Spinal cord (tissue), 10 donors: ENCODE measurements at places on chromosomes 1 and 21.

- no peak for DNase-seq
These were observed 19.3 kb downstream of the SERTAD4 start for GRCh38 chr1:210251680-210252490.

- DNase-seq, result no peak
These were observed 681.4 kb upstream of the ADGRL2 start for GRCh38 chr1:81119319-81119718.

DNA sequence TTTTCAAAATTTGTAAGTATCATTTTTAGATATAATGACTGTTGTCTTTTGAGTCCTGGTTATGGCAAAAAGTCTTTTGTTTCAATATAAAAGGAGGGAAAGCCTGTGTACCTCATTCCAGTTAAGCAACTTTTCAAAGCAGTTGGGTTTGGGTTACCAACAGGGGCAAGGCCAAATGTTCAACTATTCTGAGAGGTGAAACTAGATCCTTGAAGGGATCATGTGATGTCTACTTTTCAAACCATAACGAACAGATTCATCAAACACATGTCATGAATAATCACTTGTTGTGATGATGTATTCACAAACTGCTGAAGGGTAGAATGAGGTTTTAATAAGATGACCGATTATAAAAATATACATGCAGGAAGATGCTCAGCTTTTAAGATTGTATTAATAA, 171.3 kb downstream of the HHAT start:
- DNase-seq, result no peak

GRCh38 chr1:162550925-162551324, 10.6 kb upstream of the UAP1 start:
- DNase-seq, result no peak

- DNase-seq, result no peak
These were observed 44.5 kb upstream of the DISP3 start for GRCh38 chr1:11434501-11434900.

- DNase-seq, result no peak
These were observed 67.0 kb upstream of the TNFSF18 start for GRCh38 chr1:173117761-173118160.

DNA sequence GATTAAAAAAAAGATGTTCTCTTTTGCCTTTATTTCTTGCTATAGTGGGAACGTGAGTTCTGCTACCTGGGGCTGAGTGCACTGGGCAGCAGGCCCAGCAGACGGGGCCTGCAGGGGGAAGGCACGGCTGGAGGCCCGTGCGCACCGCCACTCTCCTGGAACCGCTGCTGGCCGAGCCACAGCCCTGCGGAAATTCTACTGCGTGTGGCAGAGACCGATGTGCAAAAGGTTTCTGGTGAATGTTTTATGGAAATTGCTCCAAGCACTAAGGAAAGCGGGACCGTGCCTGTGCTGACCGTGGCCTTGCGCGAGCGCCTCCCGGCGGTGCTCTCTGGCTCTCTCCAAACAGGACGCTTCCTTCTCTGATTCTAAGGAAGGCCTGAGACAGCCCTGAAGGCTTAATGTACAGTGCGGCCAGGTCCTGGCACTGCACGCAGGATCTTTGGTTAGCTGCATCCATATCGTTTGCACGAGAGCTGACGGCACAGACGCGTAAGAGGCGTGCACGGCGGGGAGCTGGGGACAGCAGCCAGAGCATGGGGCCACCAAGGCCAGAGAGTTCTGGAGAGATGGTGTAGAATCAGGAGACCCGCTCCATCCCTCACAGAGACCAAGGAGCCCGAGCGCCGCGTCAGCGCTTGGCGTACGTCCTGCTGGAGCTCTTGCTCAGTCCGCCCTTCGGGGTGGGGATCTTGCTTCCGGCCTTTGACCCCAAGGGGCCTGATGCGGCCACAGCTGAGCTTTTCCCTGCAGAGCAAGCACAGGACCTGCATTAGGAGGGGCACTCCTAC, 18.7 kb upstream of the LRRC47 start:
- no peak for DNase-seq

GRCh38 chr1:97145321-97145956, 423.9 kb downstream of the PTBP2 start:
- DNase-seq, result no peak

- no peak for DNase-seq
These were observed 63.9 kb downstream of the URB2 start for GRCh38 chr1:229689904-229690303.

GRCh38 chr1:117582451-117582850, 23.4 kb upstream of the TENT5C start:
- DNase-seq, result no peak

DNA sequence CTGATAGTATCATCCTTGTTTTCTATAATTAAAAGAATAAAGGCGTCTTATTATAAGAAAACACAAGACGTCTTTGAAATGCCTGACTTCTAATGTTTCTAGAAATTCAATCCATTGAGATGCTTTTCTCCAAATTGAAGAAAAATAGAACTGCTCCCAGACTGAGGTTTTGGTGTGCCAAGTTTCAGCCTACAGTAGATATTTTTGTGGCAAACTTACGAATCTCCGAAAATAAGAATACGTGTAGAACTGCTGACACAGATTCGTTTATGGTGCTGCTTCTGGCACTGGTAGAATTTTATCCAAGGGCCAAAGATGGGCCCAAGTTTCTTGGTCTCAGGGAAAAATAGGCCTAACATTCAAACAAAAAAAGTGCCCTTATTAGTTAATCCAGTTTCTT, 554.5 kb upstream of the NR5A2 start:
- DNase-seq, result no peak

DNA sequence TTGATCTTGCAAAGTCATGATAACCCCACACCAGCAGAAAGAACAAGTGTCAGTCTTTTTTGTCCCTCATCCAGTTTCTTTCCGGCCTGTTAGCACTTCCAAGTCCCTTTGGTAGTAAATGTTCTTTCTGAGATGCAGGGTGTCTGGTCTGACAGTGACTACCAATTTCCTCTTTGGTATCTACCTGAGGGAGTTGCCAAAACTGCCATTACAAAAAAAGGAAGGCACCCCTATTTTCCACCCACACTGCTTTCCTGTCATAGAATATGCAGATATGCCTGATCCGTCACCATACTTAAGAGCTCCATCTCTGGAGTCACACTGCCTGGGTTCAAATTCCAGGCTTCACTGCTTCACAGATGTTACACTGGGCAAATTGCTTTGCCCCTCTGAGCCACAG, 72.4 kb downstream of the ZNF281 start:
- no peak for DNase-seq

DNA sequence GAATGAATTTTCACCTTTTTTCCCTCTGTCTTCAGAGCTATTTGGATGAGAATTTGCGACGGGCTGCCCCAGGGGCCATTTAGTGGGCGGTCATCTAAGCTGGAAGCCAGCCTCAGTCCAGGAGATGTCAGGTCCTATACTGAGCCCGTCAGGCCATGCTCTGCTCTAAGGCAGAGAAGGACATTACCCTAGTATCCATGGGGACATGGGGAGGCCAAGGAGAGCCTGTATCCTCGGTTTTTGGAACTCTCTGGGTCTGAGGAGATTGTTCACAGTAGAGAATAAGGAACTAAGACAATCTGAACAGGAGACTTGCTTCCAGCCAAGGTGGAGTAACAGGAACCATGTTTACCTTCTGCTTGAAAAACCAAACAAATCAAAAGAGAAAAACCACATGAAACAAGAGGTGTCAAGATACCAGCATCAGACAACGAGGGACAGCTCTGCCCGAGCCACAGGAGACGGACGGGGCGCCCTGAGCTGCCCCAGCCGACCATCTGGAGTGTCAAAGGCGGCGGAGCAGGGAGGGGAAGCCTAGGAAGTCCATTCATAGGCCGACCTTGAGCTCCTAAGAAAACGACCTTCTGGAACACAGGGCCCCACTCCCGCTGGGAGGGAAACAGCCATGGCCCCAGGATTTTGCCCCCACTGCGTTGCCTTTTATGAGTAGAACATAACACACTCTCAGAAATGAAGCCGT, 20.0 kb upstream of the ADARB1 start:
- DNase-seq, result no peak

DNA sequence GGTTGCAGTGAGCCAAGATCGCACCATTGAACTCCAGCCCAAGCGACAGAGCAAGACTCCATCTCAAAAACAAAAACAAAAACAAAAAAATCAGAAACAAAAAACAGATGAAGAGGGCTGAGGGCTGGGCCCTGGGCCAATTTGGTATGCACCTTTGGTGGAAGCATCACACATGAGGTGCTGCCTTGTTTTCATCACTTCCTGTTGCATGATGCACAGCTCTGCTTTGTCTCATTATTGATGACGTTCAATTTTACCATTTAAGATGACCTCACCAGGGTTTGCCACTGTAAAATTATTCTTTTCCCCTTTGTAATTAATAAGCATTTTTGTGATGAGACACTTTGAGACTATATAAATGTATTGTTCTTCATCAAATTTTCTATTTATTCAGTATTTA, 9.8 kb upstream of the IFNAR2 start:
- DNase-seq, result no peak

GRCh38 chr1:236686815-236687160, 489 bp downstream of the ACTN2 start:
- peak; percentile 28 for DNase-seq

DNA sequence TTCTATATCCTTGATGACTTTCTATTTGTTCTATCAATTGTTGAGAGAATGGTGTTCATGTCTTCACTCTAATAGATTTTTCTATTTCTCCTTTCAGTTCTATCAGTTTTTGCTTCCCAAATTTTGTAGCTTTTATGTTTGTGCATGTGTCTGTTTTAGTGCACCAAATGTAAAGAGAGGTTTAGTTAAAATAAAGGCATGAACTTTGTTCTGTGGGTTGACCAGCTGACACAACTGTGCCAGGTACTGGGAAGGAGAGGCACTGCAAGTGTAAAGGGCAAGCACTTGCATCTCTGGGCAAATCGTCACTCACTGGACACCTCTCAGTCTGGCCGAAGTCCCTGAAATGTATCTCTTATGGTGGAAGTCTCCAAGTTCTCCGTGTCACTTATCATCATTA, 38.6 kb upstream of the ABCD3 start:
- DNase-seq, result no peak

- peak; percentile 46 for DNase-seq
These were observed 10.7 kb downstream of the ATP1A4 start for GRCh38 chr1:160161965-160162705.

DNA sequence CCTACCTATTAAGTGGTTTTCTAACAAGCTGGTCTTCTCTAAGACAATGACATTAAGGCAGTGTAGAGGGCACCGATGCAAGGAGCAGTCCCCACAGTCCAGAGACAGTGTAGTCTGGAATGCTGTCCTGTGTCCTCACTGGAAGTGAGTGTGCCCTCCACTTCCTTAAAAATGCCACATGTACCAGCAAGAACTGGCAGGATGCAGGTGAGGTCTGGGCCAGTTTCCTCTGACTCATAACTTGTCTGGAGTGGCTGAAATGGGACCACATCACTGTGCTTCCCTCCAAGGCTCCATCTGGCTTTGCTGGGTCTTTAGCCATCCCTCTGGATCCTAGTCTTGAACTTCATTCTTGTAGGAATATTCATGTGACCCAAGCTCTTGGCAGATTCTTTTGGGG, 170.5 kb upstream of the KIAA0040 start:
- DNase-seq, result no peak

GRCh38 chr1:22315315-22316078, 136.2 kb upstream of the ZBTB40 start:
- DNase-seq, result no peak

DNA sequence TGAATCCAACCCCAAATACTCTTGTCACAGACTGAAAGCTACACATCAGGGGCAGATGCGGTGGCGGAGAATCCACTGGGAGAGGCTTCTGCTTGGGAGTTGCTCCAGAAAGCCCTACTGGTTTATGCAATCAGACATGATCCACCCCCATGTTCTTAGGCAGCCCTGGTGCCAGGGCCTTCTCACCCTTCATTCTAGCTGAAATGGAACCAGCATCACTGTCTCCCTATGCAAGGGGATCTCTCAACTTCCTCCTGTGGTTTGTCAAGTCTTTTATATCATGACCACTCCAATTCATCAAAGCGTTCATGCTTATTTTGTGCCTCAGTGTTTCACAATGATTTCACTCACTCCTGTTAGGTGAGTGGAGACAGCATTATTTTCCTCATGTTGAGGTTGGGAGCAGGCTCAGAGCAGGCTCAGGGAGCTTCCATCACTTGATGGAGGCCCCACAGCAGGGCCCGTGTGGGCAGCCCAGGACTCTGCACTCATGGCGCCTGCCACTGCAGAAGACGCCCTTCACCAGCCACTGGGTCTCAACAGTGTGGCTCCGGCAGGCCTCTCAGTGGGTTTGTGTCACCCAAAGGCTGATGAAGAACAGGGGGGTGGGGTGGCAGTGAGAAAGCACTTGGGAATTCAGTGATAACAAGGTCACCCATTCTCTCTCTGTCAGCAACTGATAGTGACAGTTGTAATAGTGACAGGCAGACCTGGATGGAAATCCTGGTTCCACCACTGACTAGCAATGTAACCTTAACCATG, 67.1 kb downstream of the CD58 start:
- no peak for DNase-seq

GRCh38 chr1:210822241-210822640, 311.7 kb downstream of the KCNH1 start:
- DNase-seq, result no peak

DNA sequence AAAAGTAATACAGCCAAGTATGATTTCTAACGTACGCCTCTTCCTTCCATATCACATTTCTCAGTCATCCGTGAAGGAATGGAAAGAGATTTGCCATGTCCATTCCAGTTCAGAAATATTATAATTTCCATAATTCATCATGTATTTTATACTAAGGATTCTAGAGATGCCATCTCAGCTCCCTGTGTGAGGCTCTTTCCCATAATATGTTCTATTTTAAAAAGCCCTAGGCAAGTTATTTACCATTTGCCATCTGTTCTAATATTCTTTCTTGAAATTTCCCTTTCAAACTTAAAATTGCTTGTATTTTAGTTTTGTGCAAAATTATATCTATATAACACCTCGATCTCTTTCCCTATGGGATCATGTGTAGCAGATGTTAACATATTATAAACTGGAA, 106.7 kb downstream of the FMN2 start:
- DNase-seq, result no peak

DNA sequence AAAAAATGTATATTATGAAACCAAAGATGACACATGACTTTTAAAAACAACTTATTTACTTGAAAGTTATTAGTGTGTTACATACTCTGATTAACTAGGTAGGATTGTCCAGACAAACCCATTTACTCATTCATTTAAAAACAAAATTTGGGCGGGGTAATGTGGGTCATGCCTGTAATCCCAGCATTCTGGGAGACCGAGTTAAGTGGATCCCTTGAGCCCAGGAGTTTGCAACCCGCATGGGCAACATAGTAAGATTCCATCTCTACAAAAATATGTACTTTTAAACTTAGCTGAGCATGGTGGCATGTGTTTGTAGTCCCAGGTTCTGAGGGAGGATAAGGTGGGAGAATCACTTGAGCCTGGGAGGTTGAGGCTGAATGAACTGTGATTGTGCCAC, 1414.7 kb downstream of the PLA2G4A start:
- DNase-seq, result no peak

GRCh38 chr1:116585886-116586285, 15.1 kb upstream of the CD58 start:
- DNase-seq, result no peak

DNA sequence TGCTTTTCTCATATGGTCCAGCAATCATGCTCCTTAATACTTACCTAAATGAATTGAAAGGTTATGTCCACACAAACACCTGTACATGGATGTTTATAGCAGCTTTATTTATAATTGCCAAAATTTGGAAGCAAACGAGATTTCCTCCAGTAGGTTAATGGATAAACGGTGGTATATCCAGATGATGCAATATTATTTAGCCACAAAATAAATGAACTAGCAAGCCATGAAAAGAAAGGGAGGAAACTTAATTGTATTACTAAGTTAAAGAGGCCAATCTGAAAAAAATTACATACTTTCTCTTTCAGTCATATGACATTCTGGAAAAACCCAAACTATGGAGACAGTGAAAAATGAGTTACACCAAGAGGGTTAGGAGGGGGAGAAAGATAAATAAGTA, 76.3 kb upstream of the LRRC7 start:
- no peak for DNase-seq
